ENCODE measurements at places on chromosomes 1 and 21. TPM values are rescaled to one million over a fixed set of nuclear protein-coding genes. Genes with fewer than 3 reads are reported as not detected.

DNA sequence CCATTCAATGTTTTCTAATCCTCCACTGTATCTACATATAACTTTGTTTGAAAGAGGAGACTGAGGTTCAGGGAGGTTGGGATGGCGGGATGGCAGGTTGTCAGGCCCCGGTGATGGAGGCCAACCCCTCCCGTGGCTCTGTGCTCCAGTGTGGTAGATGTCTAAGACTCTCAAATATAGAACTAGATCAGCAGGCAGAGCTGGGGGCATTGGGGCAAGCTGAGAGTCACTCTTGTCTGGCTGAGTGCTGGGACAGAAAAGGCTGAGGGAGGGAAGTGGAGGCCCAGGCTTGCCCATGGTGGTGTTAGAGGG lies 1.7 kb downstream of the IL6R start:
- no peak for DNase-seq

- no peak for DNase-seq
These were observed 5.8 kb downstream of the PTGER3 start for GRCh38 chr1:71041806-71042205.

The PTPRC gene
- total RNA-seq, result 0.41 TPM

The RHD gene
- not detected for total RNA-seq

DNA sequence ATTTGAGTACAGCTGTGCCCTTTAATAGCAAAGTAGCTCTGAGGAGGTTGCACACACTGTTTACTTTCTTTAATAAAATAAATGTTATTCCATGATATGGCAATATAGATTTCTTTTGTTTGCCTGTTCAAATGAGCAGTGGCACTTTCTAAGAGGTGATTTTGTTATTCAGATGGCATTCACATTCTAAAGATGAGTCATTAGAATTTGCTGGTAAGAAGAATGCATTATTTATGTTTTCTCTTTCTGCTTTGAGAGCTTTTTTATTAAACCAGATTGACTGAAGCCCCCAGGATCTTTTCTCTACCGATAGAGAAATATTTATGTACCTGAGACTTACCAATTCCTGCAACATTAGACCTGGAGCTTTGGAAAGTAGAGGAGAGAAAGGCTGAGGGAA lies 11.2 kb upstream of the LEPR start:
- DNase-seq, result no peak

The GJC2 gene
- 2.1 TPM for total RNA-seq

DNA sequence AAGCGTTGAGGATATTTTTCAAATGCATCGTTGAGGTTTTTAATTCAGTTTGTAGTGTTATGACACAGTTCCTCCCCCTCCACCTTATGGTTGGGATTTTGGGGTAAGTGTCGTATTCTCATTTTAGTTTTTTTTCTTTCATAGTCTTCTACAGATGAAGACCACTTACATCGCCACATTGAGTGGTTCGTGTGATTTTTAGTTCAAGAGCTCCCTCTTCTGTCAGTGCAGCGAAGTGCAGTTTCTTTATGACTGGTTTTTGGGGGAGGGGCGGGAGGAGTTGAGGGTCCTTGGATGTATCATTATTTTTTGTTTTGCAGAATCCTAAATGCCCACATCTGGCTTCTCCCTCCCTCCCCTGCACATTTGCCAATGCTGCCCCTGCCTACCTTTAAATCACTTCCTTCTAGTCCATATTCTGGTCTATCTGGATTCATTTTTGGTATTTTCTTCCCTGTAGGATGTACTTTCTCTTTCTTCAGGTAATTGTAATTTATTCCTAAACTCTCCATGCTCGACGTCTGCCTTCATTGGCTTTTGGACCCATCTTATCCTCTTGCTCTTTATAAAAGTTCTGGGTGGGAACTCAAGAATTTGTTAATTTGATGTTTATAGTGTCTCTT lies 433.1 kb downstream of the CAMTA1 start:
- peak; percentile 19 for DNase-seq

- DNase-seq, result no peak
These were observed 55.1 kb upstream of the COX20 start for GRCh38 chr1:244780311-244780710.

- DNase-seq, result no peak
These were observed 312.1 kb downstream of the DISC1 start for GRCh38 chr1:231938711-231939110.

- no peak for DNase-seq
These were observed 194.0 kb downstream of the AJAP1 start for GRCh38 chr1:4848431-4848830.

DNA sequence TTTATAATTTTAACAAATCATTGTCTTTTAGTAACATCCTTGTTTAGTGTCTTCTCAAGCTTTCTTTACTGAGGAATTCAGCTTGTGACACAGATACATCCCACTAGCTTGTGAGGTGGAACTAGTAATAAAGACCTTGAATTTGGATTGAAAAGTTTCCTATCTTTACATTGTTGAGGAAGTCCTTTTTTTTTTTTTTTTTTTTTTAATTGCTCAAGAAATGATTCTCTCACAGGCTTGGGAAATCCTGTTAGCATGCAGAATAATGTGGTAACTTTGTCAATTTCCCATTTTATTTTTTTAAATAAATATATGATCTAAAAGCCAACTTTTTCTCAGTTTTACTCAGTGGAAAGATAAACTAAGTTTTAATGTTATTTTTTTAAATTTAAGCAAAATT lies 15.8 kb downstream of the DENND2D start:
- no peak for DNase-seq

- no peak for DNase-seq
These were observed 34.0 kb downstream of the SLC45A1 start for GRCh38 chr1:8351693-8352470.

GRCh38 chr21:35223480-35224156 lies 174.5 kb upstream of the RUNX1 start:
- no peak for DNase-seq

The SYT2 gene
- total RNA-seq, result not detected

DNA sequence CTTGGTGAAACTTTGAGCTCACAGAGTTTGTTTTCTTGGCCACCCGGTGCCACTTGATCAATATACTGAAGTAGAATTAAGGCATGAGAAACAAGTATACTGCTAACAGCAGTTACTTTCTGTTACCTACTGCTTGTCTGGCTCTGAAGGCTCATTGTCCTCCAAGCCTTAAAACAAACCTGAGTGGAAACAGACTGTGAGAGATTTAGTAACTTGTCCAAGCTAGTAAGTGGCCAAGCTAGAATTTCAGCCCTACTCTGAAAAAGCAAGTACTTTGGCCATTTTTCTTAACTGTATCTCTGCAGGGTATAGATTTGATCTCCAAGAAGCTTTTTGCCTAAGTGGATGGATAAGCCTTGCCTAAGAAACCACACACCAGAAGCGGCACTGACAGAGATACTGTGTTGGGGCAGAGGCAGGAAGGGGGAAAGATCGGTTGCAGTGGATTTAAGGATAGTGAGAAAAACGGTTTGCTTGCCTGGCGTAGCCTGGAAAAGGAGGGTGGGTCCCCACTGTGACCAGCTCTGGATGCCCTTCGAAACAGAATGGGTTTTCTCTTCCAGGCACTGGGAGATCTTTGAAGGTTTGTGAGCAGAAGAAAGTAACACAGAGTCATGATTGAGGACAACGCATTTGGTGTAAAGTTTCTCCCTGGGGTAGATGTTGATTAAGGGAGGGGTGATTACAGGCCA lies 2.1 kb upstream of the MACO1 start:
- no peak for DNase-seq

DNA sequence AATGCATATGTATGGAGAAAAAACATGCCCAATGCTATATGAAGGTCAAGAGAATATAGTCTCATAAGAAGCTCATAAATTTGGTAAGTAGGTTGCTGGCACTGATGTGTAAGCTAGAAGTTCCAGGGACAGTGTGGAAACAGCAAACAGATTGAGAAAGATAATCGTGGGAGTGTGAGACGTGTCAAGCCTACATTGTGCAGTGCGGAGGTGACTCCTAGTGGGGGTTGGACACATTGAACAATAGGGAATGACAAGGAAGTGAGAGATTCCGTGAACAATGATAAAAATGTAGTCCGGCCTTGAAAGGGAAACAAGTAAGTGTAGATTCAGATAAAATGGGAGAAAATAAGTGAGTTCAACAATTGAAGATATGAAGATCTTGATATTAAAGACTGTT lies 788.4 kb upstream of the PRMT6 start:
- no peak for DNase-seq

GRCh38 chr1:207990876-207991582 lies 80.1 kb upstream of the CD34 start:
- DNase-seq, result no peak

DNA sequence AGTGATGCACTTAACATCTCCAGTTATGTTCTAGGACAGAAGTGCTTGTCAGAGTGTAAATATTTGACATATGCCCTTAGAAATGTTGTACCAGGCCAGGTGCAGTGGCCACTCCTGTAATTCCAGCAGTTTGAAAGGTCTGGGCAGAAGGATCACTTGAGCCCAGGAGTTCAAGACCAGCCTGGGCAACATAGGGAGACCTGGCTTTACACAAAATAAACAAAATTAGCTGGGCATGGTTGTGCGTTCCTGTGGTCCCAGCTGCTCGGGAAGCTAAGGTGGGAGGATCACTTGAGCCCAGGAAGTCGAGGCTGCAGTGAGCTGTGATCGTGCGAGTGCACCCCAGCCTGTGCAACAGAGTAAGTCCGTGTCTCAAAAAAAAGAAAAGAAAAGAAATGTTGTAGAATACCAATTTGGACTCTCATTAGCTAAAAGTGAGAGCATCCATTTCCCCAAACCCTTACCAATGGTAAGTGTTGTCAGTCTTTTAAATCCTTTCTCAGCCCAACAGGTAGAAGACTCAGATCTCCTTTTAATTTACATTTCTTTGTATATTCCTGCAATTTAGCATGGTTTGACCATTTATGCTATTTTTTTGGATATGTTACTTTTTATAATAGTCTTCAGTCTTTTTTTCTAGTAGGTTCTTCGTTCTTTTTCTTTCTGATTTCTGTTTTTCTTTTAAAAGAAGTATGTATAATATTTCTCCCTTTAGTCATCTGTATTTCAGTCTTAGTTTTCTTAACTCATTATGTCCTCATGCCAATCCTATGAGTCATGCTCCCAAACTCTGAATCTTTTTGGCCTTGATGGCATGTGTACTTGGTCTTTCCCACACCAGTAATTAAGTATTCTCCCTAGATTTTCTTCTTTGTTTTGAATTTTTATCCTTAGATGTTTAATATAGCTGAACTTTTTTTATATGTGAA lies 74.4 kb downstream of the CAMTA1 start:
- peak; percentile 96 for DNase-seq
